ENCODE measurements at places on chromosomes 11 and 22. TPM values are rescaled to one million over a fixed set of nuclear protein-coding genes. Genes with fewer than 3 reads are reported as not detected.
A peak's percentile ranks its signal among the peaks of the same experiment; 100 is the strongest.

GRCh38 chr22:36411589-36412258 lies 24.0 kb upstream of the MYH9 start:
- H3K4me1 ChIP-seq = peaks cover 40% of the 10 kb centered on the region
- no peak overlapping the region for H3K27ac ChIP-seq
- H3K27me3 ChIP-seq = no peaks in the 10 kb centered on the region
- no peak overlapping the region for H3K4me3 ChIP-seq

DNA sequence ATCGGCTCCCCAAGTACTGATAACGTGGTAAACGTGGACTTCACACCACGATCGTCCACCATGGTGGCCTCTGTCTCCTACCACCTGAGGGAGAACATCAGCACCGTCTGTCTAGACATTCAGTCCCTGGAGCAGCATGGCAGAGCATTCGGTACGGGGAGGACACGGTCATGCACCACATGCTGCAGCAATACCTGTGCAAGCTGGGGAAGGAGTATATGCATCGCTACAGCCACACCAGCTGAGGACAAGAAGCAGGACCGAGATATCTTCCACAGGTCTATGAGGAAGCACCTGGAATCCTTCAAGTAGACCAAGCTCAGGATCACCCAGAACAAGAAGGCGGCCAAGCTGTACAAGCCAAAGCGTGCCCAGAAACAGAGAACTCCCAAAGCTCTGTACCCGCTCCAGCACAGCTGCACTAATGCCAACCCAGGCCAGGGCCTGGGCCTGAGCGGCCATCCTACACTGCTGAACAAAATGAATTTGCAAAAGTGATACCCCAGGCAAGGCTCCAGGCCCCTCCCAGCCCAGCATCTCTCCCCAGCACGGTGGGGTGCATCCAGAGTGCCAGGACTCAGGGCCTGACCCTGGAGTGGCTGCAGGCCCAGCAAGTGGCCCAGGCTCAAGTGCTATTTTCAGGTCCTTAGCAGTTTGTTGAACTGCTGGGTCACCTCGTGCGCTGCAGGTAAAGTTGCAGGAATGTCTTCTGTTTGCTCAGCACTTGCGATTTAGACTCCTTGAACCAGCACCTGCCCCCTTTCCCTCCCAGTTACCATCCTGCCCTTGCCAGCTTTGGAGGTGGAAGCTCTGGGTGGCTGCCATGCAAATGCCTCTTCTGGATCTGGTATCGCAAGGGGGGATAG lies 119.3 kb upstream of the SERPIND1 start:
- no peak for DNase-seq
- H3K4me1 ChIP-seq = no peaks in the 10 kb centered on the region
- H3K36me3 ChIP-seq = no peaks in the 10 kb centered on the region
- no peak overlapping the region for H3K27ac ChIP-seq

DNA sequence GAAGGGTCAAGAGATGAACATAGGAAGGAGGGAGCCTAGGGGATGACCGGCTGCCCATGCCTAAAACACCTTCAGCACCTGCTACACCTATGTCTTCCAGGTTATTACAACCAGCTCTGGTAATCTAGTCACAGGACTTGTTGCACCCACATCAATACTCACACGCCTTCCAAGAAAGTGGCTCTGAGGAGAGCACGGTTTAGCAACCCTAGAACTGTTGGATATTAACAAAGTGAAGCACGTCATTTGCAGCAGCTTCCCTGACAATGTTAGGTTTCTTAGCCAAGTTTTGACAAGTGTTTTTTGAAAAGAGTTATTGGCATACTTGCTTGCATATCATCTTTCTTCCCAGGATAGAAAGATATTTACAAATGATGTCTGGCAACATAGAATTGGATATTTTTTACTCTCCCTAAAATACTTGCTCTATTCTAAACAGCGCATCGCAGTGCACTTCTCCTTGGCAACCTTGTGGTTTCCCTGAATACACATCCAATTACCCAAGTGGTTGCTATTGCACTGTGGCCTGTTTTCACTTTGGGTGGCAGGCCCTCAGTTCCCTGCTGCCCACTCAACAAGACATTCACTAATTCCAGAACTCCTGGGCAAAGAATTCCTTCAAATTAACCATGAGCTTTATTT lies 94.3 kb upstream of the ARHGAP42 start:
- no peaks in the 10 kb centered on the region for H3K36me3 ChIP-seq
- no peak overlapping the region for H3K27ac ChIP-seq
- no peaks in the 10 kb centered on the region for H3K4me1 ChIP-seq
- no peaks in the 10 kb centered on the region for H3K27me3 ChIP-seq
- DNase-seq = no peak

GRCh38 chr11:64742087-64742888 lies 1.7 kb downstream of the RASGRP2 start:
- no peak overlapping the region for H3K27ac ChIP-seq
- H3K27me3 ChIP-seq = peaks cover 9% of the 10 kb centered on the region
- H3K4me1 ChIP-seq = peaks cover 33% of the 10 kb centered on the region
- H3K4me3 ChIP-seq = peak overlapping the region; percentile 74

KIF18A gene
- total RNA-seq = 29.2 TPM

GRCh38 chr11:68340003-68340767 lies 27.8 kb downstream of the LRP5 start:
- H3K4me3 ChIP-seq = no peak overlapping the region
- H3K36me3 ChIP-seq = no peaks in the 10 kb centered on the region
- H3K27ac ChIP-seq = no peak overlapping the region
- H3K4me1 ChIP-seq = peaks cover 39% of the 10 kb centered on the region
- DNase-seq = peak; percentile 15

- H3K4me3 ChIP-seq = no peak overlapping the region
- no peak overlapping the region for H3K27ac ChIP-seq
- H3K4me1 ChIP-seq = peaks cover 8% of the 10 kb centered on the region
- H3K27me3 ChIP-seq = no peaks in the 10 kb centered on the region
These were observed 6.5 kb upstream of the BATF2 start for GRCh38 chr11:65003282-65003681.

DNA sequence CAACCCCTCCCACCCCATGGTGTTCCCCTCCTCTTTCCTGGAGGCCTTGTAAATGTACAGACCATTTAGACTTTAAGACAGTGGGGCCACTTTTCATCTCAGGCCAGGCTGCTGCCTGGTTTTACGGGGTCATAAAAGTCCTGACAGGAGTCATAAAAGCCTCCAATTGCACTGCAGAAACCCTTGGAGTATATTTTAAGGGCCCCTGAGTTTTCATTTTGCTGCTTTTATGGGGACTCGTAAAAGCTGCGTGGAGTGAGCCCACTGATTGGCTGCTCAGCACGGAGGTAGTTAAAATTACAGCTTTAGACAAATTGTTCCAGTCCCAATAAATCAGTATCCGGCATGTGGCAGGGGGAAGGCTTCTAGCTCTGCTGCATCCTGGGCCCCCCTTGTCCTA lies 627.6 kb downstream of the NTM start:
- H3K36me3 ChIP-seq = no peaks in the 10 kb centered on the region
- H3K4me1 ChIP-seq = no peaks in the 10 kb centered on the region
- H3K4me3 ChIP-seq = no peak overlapping the region
- DNase-seq = no peak

DNA sequence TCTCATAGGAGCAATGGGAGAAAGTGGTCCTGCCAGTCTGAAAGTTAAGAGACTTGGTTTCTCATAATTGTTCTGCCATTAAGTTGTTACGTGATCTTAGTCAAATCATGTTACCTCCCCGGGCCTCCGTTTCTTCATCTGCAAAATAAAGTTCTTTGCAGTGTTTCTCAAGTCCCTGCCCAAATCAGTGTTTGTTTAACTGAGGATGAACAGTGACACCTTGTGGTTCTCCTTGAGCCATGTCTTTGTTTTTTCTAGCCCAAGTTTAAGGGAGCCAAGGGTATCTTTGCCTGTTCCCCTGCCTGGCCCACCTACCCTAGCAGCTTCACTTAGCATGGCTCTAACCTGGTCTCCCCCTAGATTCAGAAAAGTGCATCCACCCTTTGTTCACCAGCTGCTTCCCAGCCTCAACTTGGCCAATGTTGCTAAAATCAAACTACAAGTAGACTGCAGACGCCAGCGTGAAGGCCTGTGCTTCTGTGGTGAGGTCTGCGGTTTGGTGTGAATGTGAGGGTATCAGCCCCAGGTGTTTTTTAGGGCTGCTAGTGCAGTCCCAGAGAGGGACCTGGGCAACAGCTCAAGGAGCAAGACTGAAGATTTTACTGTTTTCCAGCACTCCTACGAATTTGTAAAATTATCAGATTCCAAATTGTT lies 35.5 kb downstream of the FZD4 start:
- no peak overlapping the region for H3K27ac ChIP-seq
- H3K4me3 ChIP-seq = no peak overlapping the region
- DNase-seq = peak; percentile 19

CNGA4 gene
- 0.46 TPM for total RNA-seq

GRCh38 chr11:124837491-124837856 lies 27.8 kb upstream of the ROBO3 start:
- peaks cover 59% of the 10 kb centered on the region for H3K27me3 ChIP-seq
- peaks cover 35% of the 10 kb centered on the region for H3K4me1 ChIP-seq
- no peak overlapping the region for H3K27ac ChIP-seq
- no peak for DNase-seq
- no peak overlapping the region for H3K4me3 ChIP-seq

GRCh38 chr11:73215191-73216134 lies 2.6 kb upstream of the P2RY2 start:
- no peak overlapping the region for H3K4me3 ChIP-seq
- H3K27me3 ChIP-seq = peaks cover 29% of the 10 kb centered on the region
- peak overlapping the region; percentile 43 for H3K27ac ChIP-seq
- no peaks in the 10 kb centered on the region for H3K36me3 ChIP-seq
- no peak for DNase-seq

MYOD1 gene
- total RNA-seq = not detected

TLCD5 gene
- 2.0 TPM for total RNA-seq

DNA sequence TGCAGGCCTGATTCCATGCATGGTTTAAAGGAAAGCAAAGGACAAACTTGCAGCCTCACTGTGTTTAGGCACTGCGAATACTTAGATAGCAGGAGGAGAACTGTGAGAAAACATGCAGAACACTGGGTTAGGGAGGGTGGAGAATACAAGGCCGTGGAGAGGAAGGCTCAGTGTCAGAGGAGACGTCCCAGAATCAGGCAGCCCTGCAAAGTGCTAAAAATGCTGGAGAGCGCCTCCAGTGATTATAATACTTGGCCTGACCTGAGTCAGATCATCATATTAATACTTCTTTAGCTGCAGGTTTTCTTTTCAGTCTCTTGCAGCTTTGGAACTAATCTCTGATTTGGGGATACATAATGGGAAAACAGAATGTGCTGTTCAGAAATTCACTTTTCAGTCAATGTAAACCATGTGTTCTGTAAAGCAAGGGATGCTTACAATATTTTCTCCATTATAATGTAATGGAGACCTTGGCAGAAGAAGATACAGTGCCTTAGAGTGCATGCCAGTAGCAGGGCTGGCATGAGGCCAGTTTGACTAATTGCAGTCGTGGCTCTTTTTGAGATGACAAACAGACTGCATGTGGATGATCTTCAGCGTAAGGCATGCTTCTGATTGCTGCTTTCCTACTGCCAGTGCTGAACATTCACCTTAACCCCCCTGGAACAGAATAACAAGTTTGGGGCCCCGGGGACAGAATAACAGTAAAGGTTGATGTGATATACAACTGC lies 16.8 kb downstream of the EXT2 start:
- H3K4me1 ChIP-seq = peaks cover 27% of the 10 kb centered on the region
- DNase-seq = peak; percentile 37
- no peak overlapping the region for H3K4me3 ChIP-seq
- H3K27me3 ChIP-seq = no peaks in the 10 kb centered on the region
- peaks cover 15% of the 10 kb centered on the region for H3K36me3 ChIP-seq

RRAS2 gene
- total RNA-seq = 64.2 TPM

DNA sequence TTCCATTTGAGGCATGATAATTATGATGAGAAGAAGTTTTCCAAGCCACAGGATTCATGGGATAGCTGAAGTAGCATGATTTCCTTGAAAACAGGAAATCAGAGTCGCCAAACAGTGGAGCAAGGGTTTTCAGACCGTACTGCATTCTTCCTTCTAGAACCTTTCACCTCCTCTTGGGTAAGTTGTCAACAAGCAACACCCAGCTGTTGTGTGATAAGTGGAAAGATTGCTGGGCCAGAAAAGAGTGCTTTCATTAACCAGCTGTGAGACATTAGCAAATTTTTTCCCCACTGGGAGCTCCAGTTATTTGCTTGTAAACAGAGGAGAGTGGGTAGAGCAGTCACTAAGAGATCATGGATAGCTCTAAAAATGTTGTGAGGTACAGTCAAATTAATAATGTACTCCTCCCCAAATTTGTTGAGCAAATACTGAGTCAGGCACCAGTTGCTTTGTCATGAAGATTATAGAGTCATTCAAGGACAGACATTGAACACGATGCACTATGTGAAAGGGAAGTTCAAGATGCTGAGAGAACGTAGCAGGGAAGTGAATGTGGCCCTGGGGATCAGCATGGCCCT lies 11.7 kb upstream of the MPEG1 start:
- no peak overlapping the region for H3K4me3 ChIP-seq
- H3K36me3 ChIP-seq = no peaks in the 10 kb centered on the region
- no peak overlapping the region for H3K27ac ChIP-seq
- peaks cover 7% of the 10 kb centered on the region for H3K4me1 ChIP-seq
- DNase-seq = no peak

GRCh38 chr11:2481253-2481652 lies 36.4 kb downstream of the KCNQ1 start:
- peaks cover 24% of the 10 kb centered on the region for H3K4me1 ChIP-seq
- DNase-seq = peak; percentile 26
- H3K4me3 ChIP-seq = peak overlapping the region; percentile 68
- H3K27ac ChIP-seq = no peak overlapping the region

- H3K27ac ChIP-seq = no peak overlapping the region
- no peak overlapping the region for H3K4me3 ChIP-seq
- H3K4me1 ChIP-seq = peaks cover 15% of the 10 kb centered on the region
- peaks cover 43% of the 10 kb centered on the region for H3K27me3 ChIP-seq
These were observed 727 bp upstream of the SCARF2 start for GRCh38 chr22:20438427-20438677.
